ENCODE measurements at places on chromosomes 1 and 21.

GRCh38 chr1:160354388-160354985 is 11.3 kb downstream of the NCSTN start:
- no peak for DNase-seq

DNA sequence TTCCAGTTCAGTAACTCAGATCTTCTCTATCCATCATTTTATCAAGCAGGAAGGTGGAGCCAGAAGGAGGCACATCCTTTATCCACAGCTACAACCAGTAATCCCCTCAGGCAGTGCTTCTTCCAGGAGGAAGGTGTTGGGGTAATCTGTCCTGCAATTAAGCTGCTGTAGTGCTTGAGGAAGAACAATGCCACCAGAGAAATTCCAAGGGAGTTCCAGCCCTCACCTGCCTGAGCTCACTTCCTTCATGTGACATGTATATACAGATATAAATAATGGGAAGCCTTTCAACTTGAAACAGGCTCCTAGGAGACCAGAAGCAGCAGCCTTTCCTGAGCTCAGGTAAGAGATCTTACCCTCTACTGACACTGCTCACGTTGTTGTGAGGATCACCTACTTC is 2.2 kb upstream of the IL20 start:
- DNase-seq: no peak

- DNase-seq: peak; percentile 78
Measured at GRCh38 chr21:42117229-42117966, 46.3 kb downstream of the UMODL1 start.

DNA sequence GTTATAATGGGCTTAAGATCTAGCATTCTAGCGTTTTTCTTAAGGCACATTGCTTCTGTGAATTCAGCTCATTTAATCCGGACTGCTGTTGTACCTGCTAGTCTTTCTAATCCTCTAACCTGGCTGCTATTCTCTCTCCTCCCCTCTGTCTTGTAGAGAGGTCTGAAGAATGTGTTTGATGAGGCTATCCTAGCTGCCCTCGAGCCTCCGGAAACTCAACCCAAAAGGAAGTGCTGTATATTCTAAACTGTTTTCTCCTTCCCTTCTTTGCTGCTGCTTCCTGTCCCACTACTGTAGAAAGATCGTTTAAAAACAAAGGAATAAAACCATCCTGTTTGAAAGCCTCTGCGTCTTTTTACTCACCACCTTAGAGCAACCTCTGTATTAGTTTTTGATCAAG is 37.3 kb downstream of the CDC42 start:
- DNase-seq: no peak

- DNase-seq: no peak
Measured at GRCh38 chr1:178781533-178782330, 56.7 kb downstream of the RALGPS2 start.

GRCh38 chr1:115782571-115783281 is 14.2 kb upstream of the CASQ2 start:
- DNase-seq: no peak

- DNase-seq: peak; percentile 68
Measured at GRCh38 chr1:36099681-36100341, 11.1 kb downstream of the ADPRS start.
